T1000 (cell line): ENCODE measurements at places on chromosomes 1 and 21.

DNA sequence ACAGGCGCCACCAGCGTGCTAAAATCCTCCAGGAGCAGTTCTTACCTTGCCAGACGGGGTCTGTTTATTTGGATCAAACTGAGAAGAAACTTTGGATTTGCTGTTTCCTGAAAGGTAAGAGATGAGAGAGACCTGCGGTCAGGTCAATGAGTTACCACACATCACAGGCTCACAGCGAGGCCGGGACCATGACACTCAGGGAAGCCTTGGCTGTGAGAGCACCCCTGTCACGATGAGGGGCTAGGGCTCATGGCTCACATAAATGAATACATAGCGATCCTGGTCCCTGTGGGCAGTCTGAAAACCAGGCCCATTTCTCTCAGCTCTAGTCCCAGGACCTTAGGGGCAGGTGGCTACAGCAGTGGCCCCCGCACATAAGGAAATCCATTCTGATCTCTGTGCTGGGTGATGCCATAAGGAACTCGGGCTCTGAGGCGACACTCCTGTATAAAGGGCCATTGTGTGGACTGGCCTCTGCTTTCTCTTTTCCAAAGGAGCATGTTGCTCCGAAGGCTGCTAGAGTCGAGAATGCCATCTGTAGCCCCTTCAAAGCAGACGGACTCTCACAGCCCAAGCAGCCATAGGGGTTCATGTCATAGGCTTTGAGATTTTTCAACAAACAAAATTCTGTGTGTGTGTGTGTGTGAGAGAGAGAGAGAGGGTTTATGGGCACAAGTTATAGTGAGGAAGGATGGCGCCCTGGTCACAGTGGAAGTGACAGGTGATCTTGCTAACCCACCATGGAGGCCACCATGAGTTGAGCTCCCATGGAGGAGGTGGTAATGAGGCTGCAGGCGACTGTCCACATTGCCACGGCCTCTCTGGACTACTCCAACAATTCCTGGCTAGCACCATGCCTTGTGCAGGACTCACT, 9.0 kb upstream of the SRM start:
- DNase-seq, result no peak

GRCh38 chr1:155130272-155131006, 2.8 kb downstream of the EFNA1 start:
- no peak for DNase-seq

DNA sequence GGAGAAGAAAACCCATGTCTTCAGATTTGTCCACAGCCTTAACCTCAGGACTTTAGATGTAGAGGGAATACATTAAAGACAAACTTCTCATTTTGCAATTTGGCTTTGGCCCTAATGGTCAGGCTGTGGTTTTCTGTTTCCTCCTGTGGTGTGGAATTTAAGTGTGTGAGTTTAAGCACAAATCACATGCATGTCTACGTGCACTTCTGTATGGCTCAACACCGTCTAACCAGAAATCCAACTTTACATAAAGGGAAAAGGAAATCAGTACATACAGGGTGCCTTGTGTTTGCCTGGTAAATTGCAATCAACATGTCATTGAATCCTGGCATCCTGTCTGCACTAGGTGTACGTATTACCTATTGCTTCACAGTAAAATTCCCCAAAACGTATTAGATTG, 1.2 kb upstream of the ZNF124 start:
- DNase-seq, result no peak

DNA sequence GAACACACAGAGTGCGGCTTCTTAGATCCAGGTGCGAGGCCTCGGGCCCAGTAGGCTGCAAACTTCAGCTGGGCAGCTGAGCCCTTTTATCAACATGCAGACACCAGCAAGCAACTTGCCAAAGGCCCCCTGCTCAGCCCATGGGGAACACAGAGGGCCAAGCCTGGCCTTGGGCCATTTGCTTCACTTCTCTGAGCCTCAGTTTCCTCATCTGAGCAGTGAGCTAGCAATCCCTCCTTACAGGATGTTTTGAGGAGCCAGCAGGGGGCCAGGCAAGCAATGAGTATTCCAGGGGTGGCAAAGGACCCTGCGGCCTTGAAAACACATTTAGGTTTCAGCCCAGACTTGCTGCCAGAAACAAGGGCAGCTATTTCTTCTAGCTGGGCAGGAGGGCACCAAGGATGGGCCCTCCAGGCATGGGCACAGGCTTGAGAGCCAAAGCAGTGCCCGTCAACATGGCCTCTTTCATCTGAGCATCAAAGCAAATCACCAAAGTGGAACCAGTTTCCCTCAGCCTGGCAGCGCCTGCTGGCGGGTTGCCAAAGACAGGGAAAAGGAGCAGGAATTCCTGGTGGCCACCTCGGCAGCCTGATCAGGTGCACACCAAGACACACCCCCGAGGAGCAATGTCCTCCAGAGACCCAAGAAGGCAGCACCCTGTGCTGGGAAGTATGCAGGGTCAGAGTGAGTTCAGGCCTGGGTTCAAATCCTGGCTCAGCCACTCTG, 1.4 kb downstream of the MATN1 start:
- DNase-seq, result no peak

- peak; percentile 76 for DNase-seq
These were observed 15.6 kb upstream of the TACSTD2 start for GRCh38 chr1:58592522-58593134.

- DNase-seq, result no peak
These were observed 395.4 kb downstream of the KIF26B start for GRCh38 chr1:245549996-245550719.

- DNase-seq, result no peak
These were observed 345.5 kb downstream of the SMYD3 start for GRCh38 chr1:246161626-246162025.

- no peak for DNase-seq
These were observed 132.2 kb upstream of the HOOK1 start for GRCh38 chr1:59682396-59683080.
